Endodermal cell (in vitro differentiated cells): ENCODE measurements at places on chromosomes 5 and 9.

- DNase-seq = no peak
Observed at GRCh38 chr5:1134478-1134877, 22.6 kb upstream of the SLC12A7 start.

GRCh38 chr5:56974241-56974640 lies 22.3 kb upstream of the MIER3 start:
- no peak for DNase-seq

GRCh38 chr5:65434122-65434521 lies 47.6 kb downstream of the ADAMTS6 start:
- no peak for DNase-seq

GRCh38 chr9:84207491-84207951 lies 133.0 kb downstream of the SLC28A3 start:
- DNase-seq = no peak

- no peak for DNase-seq
Observed at GRCh38 chr9:89006267-89006666, 15.0 kb downstream of the S1PR3 start.

DNA sequence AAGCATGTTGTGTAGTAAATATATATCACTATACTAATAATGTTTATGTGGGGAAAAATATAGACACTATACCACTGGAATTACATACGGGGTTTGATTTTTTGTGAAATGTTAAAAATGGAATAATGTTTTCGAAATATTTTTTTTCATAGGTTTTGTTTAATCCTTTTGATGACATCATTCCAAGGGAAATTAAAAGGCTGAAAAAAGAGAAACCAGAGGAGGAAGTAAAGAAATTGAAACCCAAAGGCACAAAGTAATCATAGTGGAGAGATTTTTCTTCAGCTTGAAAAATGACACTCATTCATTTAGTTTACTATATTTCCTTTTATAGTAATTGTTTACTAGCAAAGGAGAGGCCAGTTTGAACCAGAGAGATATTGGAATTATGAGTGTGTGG lies 17.6 kb downstream of the CWC27 start:
- no peak for DNase-seq
